ENCODE measurements at places on chromosomes 3 and 15.

GRCh38 chr3:65402597-65402996 lies 636.1 kb downstream of the MAGI1 start:
- no peak for DNase-seq

GRCh38 chr3:22660606-22661005 lies 542.5 kb upstream of the UBE2E2 start:
- no peak for DNase-seq

DNA sequence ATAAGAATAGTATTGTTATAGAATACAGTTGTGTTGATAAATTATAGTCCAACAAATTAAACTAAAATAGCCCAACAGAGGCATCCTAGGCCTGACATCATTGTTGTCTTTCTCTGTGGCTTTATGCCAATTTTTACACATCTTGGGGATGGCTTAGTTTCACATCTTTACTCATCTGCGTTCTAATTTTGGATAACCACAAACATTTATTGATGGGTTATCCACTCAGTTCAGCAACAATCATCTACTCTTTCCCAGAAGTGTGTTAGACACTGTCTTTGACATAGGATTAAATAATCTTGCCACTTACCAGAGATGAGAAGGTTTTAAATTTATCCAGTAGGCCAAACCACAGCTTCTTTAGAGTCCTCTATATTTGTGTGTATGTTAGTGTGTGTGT lies 120.8 kb upstream of the PHLDB2 start:
- DNase-seq: no peak

GRCh38 chr15:79399606-79400005 lies 32.5 kb upstream of the MINAR1 start:
- no peak for DNase-seq

GRCh38 chr3:34111361-34111760 lies 312.9 kb downstream of the PDCD6IP start:
- no peak for DNase-seq

DNA sequence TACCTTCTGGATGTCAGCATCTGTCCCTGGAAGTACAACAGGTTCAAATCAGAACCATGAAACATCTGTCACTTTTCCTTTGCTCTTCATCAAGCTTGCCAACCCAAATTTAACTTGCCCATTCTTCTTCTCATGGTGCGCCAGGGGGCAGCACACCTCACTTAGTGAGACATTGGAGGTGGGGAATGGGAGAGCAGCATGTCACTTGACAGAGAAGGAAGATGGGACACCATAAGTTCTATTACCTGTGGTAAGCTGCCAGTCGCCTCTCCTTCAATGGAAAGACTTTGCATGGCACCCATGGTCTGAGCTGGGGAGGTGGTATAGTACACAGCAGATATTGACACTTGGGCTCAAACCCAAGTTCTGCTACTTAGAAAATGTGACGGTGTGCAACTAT lies 2.9 kb downstream of the SCN5A start:
- DNase-seq: no peak

GRCh38 chr3:157859541-157859940 lies 246.7 kb downstream of the SHOX2 start:
- no peak for DNase-seq

DNA sequence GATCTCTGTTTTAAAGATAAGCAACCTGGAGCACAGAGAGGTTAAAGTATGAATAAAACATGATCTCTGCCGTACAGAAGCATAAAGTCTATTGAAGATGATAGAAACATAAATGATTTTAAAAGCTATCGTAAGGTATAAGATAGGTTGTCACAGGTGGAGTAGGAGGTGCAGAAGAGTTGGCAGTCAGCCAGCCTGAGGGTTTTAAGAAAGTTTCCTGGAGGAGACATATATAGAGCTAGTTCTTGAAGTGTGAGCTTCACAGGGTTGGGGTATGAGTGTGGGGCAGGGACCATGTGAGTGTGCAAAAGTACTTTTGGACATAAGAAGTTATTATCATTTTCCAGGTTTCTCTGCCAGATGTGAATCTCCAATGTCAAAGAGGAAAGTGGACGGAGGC lies 3.9 kb upstream of the FGF12 start:
- no peak for DNase-seq

DNA sequence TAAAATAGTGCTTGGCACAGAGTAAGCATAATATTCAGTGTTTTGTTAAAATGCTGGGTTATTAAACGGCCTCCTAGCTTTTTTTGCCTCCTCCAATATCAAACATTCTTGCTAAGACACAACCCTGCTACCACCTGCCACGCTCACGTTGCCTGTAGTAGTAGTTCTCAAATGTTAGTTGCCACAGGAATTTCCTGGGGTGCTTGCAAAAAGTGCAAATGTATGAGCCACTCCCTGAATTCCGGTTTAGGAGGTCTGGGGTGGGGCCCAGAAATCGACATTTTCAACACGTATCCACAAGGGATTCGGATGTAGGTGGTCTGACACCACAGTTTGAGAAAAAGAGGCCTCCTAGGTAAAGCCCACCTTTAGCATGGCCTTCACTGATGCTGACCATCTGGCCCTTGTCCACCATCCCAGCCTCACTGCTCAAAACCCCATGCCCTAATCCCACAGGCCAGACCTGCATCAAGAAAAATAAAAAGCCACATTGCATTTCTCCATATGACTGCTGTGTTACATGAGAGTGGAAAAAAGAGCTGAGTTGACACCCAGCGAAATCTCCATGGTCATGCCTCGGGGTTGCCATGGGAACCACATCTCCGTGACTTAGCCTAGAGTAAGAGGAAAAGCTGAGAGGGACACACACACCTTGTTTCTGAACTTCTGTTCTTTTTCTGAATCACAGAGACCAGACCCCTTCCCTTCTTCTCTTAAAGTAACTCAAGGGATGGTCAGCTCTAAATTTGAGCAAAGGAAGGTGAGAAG lies 116.4 kb upstream of the HES1 start:
- DNase-seq: no peak

- DNase-seq: no peak
These were observed 19.5 kb upstream of the SNRPA1 start for GRCh38 chr15:101314336-101315125.

DNA sequence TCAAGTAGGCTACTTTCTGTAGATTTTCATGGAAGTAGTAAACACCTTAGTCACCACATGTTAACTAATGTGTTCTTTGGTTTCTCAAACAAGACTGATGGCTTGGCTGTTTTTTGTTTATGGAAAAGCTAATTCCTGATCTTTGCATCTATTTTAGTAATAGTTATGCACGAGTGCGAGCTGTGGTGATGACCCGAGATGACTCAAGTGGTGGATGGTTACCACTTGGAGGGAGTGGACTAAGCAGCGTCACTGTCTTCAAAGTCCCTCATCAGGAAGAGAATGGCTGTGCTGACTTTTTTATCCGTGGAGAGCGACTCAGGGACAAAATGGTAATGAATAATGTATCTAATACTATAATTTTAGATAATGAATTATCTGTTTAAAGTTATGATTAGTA lies 46.6 kb downstream of the SPRED1 start:
- no peak for DNase-seq

DNA sequence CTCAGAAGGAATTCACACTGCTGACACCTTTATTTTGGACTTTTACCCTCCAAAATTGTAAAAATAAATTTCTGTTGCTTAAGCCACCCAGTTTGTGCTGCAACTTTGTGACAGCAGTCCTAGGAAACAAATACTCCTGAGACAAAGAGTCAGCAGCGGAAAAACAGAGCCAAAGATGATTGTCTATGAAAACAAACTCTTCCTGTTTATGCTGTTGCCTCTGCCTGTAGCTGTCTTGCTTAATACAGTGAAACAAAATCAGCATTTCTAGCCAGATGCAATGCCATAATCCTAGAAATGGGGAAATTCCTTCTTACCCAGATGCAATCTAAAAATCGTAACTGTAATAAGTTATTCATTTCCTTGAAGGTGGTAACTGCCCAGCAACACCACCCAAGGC lies 387.5 kb upstream of the ATP11B start:
- DNase-seq: no peak
